ENCODE measurements at places on chromosomes 1 and 21. TPM values are rescaled to one million over a fixed set of nuclear protein-coding genes. Genes with fewer than 3 reads are reported as not detected.

Gene FCRL1
- total RNA-seq: not detected

Gene TMEM125
- not detected for total RNA-seq

Gene NUDT4B
- total RNA-seq: not detected

Gene TRAF3IP3
- not detected for total RNA-seq

Gene CHI3L2
- total RNA-seq: not detected

Gene ERG
- total RNA-seq: 223 TPM

Gene SLC6A17
- total RNA-seq: 0.05 TPM

Gene FAM131C
- total RNA-seq: 0.44 TPM

Gene OR14K1
- total RNA-seq: not detected

Gene SHISAL2A
- not detected for total RNA-seq

Gene NCF2
- total RNA-seq: not detected

Gene PTGS2
- total RNA-seq: 24.1 TPM

Gene CGN
- 0.73 TPM for total RNA-seq

Gene KCNE2
- total RNA-seq: not detected

Gene OR2L8
- total RNA-seq: not detected

Gene TMPRSS15
- total RNA-seq: not detected

Gene PLA2G2A
- total RNA-seq: not detected

Gene ST6GALNAC3
- 48.3 TPM for total RNA-seq

Gene GJB4
- total RNA-seq: not detected

Gene INSRR
- total RNA-seq: not detected

Gene MAD2L2
- total RNA-seq: 39.5 TPM

Gene UMODL1
- not detected for total RNA-seq

Gene SUCO
- total RNA-seq: 27.2 TPM

Gene RHD
- not detected for total RNA-seq

Gene FRRS1
- 4.8 TPM for total RNA-seq

Gene MAP7D1
- 193 TPM for total RNA-seq

Gene IFI44
- 9.6 TPM for total RNA-seq

Gene LRRC53
- total RNA-seq: not detected

Gene LCE1D
- total RNA-seq: not detected

Gene ZNF648
- not detected for total RNA-seq

Gene ACTN2
- 0.28 TPM for total RNA-seq

Gene PAX7
- not detected for total RNA-seq

Gene SPRR2A
- total RNA-seq: not detected

Gene RASSF5
- 0.60 TPM for total RNA-seq

Gene CFHR1
- total RNA-seq: not detected

Gene C1orf210
- not detected for total RNA-seq

Gene EVA1B
- 64.7 TPM for total RNA-seq

Gene USP21
- total RNA-seq: 19.7 TPM

Gene NUP210L
- total RNA-seq: not detected

Gene CCDC190
- total RNA-seq: 9.0 TPM

Gene SH2D1B
- total RNA-seq: not detected

Gene C1orf167
- total RNA-seq: not detected

Gene MPL
- 0.18 TPM for total RNA-seq

Gene PLEKHO1
- 121 TPM for total RNA-seq

Gene S100A8
- total RNA-seq: not detected

Gene KRTAP19-3
- total RNA-seq: not detected

Gene S100A7
- total RNA-seq: not detected

Gene SLC45A1
- 1.1 TPM for total RNA-seq

Gene COL8A2
- total RNA-seq: 0.78 TPM

Gene ZNF593OS
- total RNA-seq: not detected

Gene NEGR1
- 21.8 TPM for total RNA-seq

Gene S1PR1
- 137 TPM for total RNA-seq

Gene SPATA21
- not detected for total RNA-seq

Measured in endothelial cell of umbilical vein (primary cell).